ENCODE measurements at places on chromosomes 3 and 15.

GRCh38 chr3:79871656-79872055 is 103.9 kb upstream of the ROBO1 start:
- no peak for DNase-seq

GRCh38 chr3:2923390-2923789 is 186.8 kb downstream of the IL5RA start:
- DNase-seq: no peak

DNA sequence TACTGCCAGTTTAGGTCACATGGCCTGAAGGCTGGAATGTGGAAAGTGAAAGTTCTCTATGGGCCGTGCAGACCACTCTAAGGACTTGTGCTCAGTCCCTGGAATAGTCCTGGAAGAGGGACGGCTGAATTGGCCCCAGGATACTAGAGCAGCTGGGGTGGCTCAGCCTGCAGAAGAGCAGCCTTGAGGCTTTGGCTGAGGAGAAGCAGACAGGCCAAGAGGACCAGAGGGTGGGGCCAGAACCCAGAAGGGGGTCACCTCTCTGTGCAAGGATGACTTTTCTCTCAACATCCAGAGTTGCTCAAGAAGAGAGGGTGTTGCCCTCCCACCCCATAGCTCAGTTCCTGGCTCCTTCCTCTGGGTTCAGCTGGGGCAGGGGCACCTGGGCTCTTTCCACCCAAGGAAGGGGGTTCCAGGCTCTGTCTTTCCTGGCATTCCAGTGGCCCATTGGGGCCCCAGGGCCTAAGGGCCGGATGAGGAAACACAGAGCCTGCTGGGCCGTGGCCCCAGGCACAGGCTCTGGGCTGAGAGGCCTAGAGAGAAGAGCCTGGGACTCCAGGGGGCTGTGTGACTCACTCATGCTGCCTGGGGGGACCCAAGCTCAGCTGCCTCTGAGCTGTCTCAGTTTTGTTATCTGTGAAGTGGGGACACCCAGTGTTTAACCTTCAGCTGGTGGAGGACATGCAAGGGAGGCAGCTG is 8.5 kb upstream of the FBLN2 start:
- DNase-seq: no peak

GRCh38 chr3:31704591-31705179 is 172.0 kb downstream of the STT3B start:
- no peak for DNase-seq

DNA sequence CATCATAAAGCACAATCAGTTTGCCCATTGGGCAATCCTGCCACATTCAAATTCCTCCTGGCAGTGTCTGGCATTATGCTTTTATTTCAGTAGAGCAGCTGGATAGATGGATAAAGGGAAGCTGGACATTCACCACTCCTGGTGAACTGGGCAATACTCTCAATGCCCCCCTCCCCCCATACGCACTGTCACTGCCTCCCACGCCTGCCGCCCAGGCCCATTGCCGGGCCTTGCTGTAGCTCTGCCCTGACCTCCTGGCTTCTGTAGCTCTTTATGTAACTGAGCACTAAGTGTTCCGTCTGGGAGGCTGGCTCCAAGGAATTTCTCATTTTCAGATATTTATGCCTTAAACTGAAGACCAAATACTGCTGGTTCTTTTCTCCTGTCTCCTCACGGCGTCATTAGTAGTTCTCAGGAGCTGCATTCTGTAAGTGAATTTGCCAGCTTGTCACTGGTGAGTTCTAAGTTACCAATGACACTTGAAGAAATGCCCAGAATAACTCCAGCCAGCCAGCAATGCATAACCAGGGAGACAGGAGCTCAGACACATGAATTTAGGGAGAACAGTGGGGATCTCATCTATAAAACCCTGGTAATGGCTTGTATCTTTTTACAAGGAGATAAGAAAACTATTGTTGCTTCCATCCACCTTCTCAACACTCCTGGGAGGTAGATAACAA is 25.5 kb upstream of the RASGRF1 start:
- DNase-seq: no peak
